ENCODE measurements at places on chromosomes 6 and 20.

- no peak for DNase-seq
Measured at GRCh38 chr6:54307439-54307910, 766 bp upstream of the TINAG start.

DNA sequence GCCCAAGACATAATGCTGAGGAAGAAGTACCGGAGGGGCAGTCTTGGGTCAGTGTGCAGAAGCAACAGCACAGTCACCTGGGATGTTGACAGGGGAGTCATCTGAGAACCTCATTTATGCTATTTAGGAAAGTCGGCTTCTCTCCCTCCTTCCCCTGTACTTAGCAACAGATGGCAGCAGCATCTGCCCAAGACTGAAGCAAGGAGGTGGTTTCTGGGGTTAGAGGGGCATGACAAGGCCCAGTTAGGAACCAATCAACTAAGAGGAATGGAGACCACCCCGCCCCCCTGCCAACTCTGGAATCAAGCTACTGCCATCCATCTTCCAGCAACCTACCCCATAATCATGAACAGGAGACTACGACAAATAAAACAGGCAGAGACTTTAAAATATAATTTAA lies 21.7 kb downstream of the RIPK1 start:
- DNase-seq = no peak

- DNase-seq = no peak
Measured at GRCh38 chr6:155880900-155881299, 425.3 kb upstream of the NOX3 start.

DNA sequence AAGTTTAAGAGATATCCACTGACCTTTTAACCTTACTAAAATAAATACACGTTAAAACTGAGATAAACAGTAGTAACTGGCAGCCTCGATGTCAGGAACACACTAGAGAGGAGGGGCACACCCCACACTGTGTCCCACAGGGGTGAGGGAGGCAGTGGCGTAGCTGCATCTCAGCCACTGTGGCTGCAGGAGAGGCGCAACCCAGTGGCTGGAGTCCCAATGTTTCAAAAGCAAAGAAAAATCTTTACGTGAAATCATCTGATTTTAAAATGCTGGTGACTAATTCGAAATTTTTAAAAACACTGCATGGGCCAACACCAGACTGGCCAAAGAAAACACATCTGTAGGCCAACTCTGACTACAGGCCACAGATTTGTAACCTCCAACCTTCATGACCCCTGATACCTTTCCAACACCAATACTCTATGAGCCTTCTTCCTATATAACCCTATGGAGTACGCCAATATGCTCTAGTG lies 54.7 kb downstream of the TRAM2 start:
- peak; percentile 63 for DNase-seq

DNA sequence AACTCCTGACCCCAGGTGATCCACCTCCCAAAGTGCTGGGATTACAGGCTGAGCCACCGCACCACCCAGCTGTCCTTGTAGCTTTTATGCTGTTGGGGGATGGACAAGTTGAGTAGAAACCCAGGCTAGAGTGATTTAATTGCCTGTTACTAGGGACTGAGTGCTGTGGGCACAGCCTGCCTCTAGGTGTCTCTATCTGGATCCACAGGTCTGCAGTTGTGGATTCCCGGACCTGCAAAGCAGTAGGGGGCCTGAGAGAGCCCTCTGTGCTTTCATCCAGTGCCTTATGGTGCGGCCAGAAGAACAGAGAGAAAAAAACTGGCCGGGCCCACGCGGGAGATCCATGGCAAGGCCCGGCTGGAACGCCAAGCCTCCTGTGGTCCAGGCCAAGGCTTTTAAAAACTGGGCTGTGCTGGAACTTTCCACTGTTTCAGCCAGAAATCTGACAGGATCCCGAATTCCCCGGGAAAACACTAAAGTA lies 5.2 kb downstream of the SIRPA start:
- DNase-seq = no peak

DNA sequence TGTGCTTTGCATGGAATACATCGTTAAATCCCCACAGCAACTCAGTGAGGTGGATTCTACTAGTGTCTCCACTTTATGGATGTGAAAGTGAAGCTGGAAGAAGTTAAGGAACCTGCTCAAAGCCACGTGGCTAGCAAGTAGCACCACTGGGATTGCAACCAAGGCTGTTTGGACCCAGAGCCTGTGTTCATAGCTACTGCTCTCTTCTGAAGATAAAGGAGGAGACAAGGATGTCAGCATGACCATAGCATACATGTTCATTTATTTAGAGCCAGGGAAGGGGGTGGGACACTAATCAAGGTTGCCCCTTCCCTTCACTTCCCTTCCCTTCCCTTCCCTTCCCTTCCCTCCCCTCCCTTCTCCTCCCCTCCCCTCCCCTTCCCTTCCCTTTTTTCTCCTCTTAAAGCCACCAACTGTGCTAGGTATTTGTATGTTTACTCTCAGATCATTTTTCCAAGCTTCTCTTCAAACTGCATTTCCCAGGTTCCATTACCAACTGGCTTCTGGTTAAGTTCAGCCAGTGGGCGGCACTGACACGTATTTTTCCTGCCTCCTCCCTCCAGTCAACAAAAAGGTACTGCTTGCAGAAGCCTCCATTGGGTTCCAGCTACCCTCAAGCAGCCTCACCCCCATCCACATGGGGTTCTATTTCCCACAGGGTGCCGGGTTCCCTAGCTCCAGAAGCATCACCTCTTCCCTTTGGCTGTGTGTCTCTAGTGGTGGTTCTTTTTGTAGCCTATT lies 134.9 kb downstream of the BCAS1 start:
- no peak for DNase-seq

DNA sequence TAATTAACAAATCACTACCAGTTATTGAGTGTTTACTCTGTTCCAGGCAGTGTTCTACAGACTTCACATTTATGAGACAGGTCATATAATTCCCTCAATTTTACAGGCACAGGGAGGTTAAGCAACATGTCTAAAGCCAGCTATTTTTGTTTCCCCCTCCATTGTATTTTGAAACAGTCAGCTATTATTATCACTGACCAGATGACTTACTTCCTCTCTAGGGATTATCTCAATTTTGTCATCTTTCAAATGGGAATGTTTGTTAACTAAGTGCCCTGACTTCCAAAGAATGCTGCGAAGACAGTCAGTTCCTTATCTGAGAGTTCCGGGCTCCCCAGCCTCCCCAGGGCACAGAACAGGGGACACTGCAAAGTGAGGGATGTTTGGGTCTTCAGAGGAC lies 5.6 kb upstream of the CNPY3 start:
- no peak for DNase-seq

- DNase-seq = no peak
Measured at GRCh38 chr6:36052097-36052496, 24.5 kb downstream of the MAPK14 start.

DNA sequence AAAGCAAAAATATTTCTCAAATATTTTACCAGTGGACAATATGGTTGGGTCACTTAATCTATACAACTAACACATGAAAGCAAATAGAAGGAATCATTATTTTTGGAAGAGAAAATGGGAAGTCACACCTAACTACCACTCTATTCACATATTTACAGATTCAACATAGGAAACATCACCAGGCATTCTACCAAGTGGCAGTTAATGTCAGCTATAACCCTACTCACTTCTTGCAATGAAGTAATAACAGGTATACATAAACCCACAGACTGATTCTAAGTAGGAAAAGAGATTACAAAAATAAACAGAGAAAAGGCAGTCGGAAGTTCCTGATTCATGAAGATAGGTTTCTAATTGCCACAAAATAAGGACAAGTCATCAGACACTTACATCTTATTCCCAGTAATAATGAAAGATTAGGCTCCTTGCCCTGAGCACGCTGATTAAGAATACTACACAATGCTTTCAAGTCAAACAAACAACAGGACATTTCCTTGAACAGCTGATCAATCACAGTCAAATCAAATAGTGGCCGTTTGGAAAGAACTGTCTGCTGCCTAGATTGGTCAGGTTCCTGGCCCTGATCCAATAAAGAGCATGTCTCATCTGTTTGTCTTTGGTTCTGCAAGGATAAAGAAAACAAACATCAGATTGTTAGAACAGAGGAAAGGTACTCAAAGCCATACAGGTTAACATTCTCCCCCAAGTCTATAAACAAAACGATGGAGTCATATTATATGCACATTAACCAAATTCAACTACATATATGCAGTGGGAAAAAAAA lies 79.2 kb upstream of the PLN start:
- DNase-seq = peak; percentile 11

GRCh38 chr6:38715016-38715689 lies at the start of gene DNAH8:
Gene DNAH8 (plus strand): TSS chr6:38715311. CDS start chr6:38722810, 7,499 bp downstream.
- DNase-seq = no peak

DNA sequence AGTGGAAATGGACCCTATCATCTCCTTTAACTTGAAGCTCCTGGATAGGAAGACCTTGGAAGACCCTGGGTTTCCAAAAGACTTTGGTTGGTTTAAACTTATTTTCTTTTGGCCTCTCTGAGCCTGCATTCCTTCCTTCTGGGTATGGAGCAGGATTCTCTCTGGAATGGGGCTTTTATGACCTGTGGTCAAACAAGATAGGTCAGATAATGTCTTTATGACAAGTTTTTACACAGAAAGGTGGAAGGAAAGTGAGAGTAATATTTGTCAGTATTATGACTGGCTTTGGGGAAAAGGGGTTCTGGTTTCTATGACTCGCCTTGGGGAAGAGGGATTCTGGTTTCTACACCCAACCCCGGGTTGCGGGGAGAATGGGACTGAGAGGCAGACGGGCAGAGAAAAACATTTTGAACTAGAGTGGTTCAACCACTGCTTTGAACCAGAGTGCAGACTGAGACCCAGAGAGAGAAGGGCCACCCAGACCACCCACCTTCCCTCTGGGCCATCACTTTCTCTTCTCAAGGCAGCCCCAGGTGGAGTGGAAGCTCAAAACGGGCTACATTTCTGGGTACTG lies 37.6 kb upstream of the KCNK5 start:
- DNase-seq = no peak

- DNase-seq = no peak
Measured at GRCh38 chr6:69280858-69281257, 516.0 kb downstream of the LMBRD1 start.

GRCh38 chr6:71279321-71279720 lies 9.3 kb upstream of the OGFRL1 start:
- no peak for DNase-seq

DNA sequence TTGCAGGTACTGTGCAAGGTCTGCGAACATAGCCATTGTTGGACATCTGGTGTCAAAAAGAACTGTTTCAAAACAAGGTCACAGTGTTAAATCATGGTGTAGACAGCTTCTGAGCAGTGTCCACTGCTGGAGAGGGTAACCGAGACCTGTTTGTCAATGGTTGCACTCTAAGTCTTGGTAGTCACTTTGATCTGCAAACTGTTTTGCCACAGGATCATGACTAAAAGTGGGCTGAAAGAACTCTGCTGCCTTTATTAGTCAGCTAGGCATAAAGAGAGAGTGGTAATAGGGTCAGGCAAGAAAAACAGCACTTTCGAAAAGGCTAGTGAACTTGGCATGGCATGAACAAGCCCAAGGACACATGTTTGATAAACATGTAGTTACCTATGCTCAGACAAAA lies 552.3 kb upstream of the CITED2 start:
- DNase-seq = no peak

- no peak for DNase-seq
Measured at GRCh38 chr6:2384528-2384927, 139.1 kb upstream of the GMDS start.
